Mesendoderm (in vitro differentiated cells): ENCODE measurements at places on chromosomes 3 and 15.
A peak's percentile ranks its signal among the peaks of the same experiment; 100 is the strongest.

- DNase-seq, result peak; percentile 57
Measured at GRCh38 chr15:76169018-76169417, 109.2 kb downstream of the TMEM266 start.

DNA sequence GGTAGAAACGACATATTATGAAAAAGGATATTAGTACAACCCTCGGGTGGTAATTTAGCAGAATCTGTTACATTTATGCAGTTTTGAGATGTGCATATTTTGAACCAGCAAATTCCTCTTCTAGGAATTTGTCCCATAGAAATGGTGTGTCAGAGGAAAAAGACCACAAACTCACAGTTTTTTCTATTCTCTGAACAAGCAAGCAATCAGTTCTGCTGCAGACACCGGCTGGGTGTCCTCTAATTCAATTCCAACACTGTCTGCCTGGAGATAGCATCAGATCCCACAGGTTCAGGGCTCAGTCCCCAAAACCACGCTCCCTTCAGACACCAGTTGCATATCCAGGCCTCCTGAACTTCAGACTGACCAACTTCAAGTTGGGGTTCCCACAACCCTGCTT lies 36.4 kb downstream of the APH1B start:
- DNase-seq, result no peak

DNA sequence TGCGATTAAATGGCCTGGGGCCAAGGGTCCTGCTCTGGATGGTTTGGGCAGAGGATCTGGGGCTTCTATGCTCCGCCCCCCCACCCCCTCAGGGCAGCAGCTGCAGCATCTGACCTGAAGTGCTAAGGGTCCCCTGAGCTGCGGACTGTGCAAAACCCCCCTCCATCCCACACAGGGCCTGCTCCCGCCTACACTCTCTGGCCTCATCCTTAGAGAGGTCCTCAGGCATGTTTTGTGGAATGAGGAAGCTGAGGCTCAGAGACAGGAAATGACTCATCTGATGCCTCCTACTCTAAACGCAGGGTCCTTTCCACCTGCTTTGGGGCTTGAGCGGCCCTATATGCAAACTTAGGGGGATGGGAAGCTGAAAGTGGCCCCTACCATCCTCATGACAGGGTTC lies 59.5 kb upstream of the CTSH start:
- DNase-seq, result peak; percentile 94

GRCh38 chr3:26657348-26657976 lies 34.9 kb downstream of the LRRC3B start:
- no peak for DNase-seq

- no peak for DNase-seq
Measured at GRCh38 chr15:38814891-38815290, 250.3 kb upstream of the RASGRP1 start.

DNA sequence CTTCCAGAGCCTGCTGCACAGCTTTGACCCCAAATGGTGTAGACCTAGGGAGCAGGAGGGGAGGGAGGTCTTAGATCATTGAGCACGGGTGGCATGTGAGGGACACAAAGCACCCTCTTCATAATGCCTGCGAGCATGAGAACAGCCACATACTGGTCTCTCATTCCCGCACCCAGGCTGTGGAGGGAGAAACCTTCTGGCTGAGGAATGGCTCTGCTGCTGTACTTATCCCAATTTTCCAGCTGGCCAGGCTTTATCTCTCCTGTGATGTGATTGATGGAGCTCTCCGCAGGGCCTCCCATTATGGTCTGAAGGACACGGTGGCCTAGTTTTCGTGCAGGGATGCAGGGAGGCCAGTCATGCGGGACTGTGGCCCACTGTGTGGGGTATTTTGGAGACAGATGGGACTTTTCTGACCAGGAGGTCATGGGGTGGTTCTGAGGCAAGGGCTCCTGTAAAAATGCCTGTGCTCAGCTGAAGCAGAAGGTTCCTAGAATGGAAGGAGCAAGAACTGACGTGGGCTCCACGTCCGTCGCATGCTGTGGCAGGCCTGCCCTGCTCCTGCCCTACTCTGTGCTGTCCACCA lies 251.5 kb downstream of the PLCL2 start:
- DNase-seq, result no peak

DNA sequence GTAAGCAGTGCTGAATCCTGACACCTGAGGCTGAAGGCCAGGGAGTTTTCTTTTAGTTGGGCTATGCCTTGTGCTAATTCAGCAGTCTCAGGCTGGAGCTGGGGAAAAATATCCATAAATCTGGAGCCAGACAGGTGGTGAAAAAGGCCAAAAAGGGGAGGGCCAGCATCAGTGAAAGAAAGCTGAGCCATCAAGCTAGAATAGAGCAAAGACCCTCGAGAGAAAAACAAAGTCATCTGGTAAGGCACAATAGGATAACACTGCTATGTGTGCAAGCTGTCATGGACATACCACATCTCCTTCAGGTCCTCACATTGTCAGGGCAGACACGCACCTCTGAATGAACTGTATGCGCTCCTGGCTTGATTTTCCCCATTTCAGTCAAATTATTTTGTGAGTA lies 687.9 kb downstream of the SQOR start:
- no peak for DNase-seq

DNA sequence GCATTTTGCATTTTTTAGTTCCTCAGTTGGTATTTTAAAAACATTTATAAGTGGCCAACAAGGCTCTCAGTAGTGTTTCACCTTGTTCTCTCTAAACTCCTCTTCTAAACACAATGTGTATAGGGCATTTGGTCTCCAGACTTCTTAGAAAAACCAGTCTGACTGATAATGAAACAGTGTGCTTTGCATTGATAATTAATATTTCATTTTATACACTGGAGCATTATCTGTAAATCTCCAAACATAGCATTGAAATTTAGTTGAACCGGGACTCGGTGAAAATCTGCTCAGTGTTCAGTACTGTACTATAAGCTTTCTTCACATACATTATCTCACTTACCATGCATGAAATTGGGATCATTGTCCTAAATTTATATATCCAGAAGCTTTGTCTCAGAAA lies 53.6 kb downstream of the SETD5 start:
- no peak for DNase-seq

GRCh38 chr15:97235611-97235985 lies 724.9 kb upstream of the ARRDC4 start:
- DNase-seq, result no peak

DNA sequence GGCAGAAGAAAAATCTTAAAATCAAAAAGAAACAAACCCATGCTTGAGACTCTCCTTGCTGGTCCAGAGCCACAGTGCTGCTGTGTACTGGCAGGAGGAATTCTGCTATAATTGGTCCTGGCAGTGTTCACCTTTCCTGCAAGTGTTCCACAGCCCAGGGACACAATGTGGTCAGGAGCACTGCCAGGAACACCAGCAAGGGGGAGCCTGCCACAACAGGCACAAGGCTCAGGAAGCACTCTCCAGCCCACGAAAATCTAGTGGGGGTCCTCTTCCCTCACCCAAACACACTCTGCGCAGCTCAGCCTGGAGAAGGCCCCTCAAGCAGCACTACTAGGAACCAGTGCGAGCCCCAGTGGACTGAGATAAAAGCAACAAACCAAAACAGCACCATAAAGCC lies 92.9 kb downstream of the UBE3A start:
- peak; percentile 70 for DNase-seq

- peak; percentile 76 for DNase-seq
Measured at GRCh38 chr15:89442671-89443307, 53.6 kb downstream of the RHCG start.

- no peak for DNase-seq
Measured at GRCh38 chr15:95409626-95410310, 920.7 kb upstream of the NR2F2 start.

- no peak for DNase-seq
Measured at GRCh38 chr3:28590860-28591259, 242.2 kb upstream of the AZI2 start.

DNA sequence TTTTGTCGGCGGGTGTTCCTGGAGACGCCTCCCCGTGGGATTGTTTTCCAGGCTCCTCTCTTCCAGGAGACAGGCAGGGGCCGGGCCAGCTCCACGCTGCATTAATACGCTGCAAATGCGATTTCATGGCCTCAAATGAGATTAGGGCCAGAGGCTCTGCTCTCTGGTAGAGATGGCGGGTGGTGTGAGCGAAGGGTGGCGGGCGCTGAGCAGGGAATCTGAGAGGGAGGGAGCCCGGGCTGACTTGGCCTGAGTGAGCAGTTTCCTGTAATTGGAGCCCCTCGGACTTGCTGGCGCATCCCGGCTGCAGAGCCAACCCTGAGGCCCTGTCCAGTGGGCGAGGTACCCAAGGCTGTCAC lies 7.4 kb upstream of the CCDC33 start:
- DNase-seq, result peak; percentile 74

- DNase-seq, result peak; percentile 87
Measured at GRCh38 chr3:147409143-147410115, at the start of gene ZIC1. Gene ZIC1, plus strand, starts transcription at chr3:147409365. Its CDS starts 748 bp downstream, at chr3:147410113.

GRCh38 chr15:55221090-55222011 lies 24.6 kb upstream of the RSL24D1 start:
- peak; percentile 96 for DNase-seq

GRCh38 chr3:183008303-183008702 lies 28.0 kb upstream of the DCUN1D1 start:
- DNase-seq, result no peak

DNA sequence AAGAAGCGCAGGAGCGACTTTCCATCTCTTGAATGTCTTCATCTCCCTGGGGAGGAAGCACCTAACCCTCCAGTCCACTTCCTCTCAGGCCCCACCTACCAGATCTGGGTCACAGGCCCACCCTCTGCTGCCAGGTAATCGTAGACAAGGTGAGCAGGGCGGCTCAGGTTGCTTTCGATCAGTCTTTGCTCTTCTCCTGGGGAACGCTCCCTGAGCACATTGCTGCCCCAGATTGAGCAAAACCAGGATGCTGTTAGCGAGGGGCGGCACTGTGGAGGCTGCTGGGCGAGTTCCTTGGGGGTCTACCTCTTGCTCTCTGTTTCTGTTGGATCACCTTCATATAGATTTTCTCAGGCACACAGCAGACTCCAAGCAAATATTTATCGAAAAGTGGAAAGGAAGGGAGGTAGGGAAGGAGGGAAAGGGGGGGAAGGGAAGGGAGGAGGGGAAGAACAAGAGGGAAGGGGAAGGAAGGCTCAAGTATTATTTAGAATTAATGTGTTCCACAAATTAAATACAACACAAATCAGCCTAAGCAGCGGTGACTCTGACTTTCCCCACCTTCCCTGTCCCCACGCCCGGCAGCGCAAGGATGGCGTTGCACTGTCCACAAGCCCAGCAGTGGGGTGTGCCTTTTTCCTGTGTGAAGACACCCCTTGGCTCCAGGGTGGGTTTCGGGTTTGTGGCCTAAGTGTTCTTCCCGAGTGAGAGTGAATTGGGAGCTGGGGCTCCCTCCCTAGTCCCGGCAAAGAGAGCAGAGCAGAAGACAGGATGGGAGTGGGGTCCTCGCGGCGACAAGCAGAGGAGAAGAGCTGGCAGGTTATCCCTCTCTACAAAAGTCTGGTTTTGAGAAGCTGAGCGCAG lies 6.1 kb upstream of the PCSK6 start:
- no peak for DNase-seq

- DNase-seq, result no peak
Measured at GRCh38 chr3:105906836-105907235, 38.0 kb upstream of the CBLB start.

GRCh38 chr3:135528413-135529015 lies 437.0 kb upstream of the PPP2R3A start:
- no peak for DNase-seq

- DNase-seq, result no peak
Measured at GRCh38 chr3:11021611-11022011, 29.1 kb downstream of the SLC6A1 start.

- DNase-seq, result no peak
Measured at GRCh38 chr3:105538483-105538882, 171.8 kb downstream of the ALCAM start.

- DNase-seq, result peak; percentile 21
Measured at GRCh38 chr3:111392894-111393398, 149.1 kb upstream of the CD96 start.

DNA sequence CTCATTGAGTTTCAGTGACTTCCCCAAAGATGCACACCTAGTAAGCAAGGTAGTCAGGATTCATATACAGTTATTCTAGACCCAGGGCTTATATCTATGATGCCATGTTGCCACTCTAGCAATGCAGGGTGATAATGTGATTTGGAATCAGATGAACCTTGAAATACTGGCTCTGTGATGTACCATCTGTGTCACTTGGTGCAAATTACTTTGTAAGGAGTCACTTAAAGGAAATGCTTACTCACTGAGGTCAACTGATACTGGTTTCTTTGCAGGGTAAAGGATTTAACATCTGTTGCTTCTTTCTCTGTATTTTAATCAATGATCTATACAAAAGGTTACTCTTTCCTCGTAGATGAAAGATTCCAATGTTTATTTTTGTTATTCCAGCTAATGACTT lies 10.8 kb downstream of the ASB14 start:
- peak; percentile 38 for DNase-seq

- peak; percentile 93 for DNase-seq
Measured at GRCh38 chr15:38260077-38260476, 7.4 kb downstream of the SPRED1 start.

DNA sequence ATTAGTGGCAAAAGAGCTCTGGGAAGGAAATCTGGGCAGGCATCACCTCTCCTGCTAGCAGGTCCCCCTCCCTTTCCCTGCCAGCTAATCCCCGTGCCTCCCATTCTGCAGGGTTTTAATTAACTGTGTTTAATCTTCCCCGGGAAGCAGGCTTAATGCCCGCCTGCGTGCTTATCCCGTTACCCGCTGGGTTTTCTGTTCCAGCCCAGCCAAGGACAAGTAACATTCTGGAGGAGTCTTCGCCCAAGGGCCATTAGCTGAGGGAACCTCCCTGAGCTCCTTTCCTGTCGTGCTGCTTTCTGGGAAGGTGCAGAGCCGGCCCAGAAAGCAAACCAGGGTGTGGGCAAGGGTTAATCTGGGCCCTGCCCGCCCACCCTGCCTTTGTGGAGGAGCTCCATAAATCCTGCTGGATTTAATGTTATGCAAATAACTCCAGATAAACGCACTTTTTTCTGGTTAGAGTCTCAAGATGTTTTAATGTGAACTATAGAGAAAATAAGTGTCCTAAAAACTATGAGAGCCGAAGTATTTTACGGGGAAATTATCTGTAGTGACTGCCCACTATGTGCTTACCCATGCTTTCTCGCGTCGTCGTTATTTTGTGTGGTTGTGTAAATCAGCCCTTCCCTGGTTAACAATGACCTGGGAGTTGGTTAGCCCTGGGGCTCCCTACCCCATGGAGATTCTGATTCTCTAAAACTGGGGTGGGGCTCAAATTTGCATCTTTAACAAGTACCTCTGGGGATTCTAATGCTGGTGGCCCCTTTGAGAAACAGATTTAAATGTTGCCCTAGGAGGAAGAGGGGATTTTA lies 25.9 kb downstream of the TRIM71 start:
- DNase-seq, result peak; percentile 95
